Stimulated activated CD4-positive, alpha-beta T cell treated with anti-CD3 and anti-CD28 coated beads, TNF-alpha, amount 100 ng/mL, for 24 hours (primary cell): ENCODE measurements at places on chromosomes 3 and 15.

DNA sequence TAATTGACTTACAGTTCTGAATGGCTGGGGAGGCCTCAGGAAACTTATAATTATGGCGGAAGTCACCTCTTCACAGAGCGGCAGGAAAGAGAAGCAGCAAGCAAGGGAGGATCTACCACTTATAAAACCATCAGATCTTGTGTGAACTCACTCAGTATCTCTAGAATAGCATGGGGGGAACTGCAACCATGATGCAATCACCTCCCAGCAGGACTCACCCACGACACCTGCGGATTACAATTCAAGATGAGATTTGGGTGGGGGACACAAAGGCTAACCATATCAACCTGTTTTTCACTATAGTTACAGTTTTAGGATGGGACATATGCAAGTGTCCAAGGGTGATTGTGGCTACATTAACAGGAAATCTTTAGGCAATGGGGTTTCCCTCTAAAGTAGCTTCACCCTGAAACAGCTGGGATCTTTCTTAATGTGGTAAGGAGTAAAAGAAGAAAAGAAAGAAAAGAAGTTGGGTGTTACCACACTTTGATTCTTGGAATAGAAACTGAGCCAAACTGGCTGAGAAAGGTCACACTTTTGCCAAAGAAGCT, 453.8 kb downstream of the OTOL1 start:
- DNase-seq, result no peak

- DNase-seq, result no peak
Observed at GRCh38 chr3:62678841-62679240, 196.4 kb downstream of the CADPS start.

DNA sequence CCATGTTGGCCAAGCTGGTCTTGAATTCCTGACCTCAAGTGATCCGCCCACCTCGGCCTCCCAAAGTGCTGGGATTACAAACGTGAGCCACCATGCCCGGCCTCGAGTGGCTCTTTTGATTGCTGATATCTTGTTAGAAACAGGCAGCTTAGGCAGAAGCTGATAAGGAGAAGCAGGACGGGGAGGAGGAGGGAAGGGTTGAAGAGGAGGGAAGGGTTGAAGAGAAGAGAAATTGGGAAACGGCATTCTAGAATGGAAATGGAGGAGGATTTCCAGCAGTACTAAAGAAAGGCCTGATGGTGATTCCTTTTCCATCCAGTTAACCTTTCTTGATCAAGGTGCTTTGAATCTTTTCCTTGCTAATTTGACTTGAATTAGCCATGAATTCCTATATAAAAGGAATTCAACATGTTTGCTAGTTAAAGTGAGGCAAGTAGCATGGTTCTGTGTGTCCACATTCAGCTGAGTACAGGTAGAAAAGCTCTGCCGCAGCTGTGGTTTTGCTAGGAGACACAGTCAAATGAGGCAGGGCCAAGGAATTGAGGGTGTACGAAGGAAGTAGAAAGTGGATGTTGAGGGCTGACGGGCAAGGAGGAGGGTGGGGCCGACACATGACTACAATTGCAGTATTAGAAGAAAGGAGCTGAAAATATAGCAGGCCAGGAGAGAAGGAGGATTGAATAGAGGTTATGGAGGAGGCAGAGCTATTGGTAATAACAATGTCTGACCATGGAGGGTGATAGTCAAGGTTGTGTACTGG, 27.2 kb upstream of the ATP1B3 start:
- no peak for DNase-seq

- DNase-seq, result no peak
Observed at GRCh38 chr3:126961191-126961790, 21.6 kb upstream of the PLXNA1 start.

DNA sequence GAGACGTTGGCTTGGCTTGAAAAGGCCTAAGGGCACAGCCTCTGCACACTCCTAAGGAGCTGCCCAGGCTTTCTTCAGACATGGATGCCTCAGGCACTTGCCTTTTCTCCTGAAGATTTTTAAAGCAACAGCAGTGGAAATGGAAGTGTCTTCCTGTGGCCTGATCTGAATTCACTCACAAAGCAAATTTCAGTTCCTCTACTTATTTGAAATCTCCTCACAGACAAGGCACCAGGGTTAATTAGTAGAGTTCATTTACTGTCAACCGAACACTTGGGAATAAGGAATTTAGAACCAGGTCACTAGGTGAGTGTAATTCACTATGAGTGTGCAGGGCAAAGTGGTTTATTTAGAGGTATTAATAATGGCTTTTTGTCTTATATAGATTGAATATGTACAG, 27.2 kb upstream of the DAZL start:
- DNase-seq, result no peak

GRCh38 chr3:11288786-11289637, 16.8 kb downstream of the ATG7 start:
- no peak for DNase-seq

DNA sequence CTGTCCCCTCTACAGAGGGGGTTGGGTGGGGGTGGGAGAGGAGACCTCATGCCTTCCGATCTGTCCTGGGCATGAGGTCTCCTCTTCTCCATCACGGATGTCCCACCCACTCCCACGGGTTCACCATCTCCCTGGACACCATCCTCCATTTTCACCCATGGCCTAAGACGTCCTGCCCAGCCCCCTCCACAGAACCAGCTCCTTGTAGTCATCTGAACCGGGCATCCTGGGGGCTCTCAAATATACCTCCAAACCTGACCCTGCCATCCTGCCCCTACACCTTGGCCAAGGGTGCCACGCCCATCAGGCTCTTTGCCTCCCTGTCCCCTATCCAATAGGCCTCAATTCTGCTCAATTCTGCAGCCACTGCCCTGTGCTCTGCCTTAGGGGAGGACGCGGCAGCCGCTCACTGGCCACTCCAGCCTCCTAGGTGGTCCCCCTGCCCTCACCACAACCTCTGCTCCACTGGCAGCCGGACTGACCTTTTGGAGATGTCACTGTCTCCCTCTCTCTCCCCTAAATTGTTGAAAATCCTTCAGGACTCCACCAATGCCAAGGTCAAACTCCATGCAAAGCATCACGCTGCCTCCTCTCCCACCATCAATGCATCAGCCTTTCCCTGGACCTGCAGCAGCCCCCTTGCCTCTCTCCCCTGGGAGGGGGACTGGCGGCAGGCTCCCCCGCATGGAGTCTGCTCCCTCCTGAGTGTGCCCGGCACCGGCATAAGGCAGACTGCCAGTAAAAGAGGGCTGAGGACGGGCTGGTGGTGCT, 9.4 kb upstream of the ANPEP start:
- no peak for DNase-seq

DNA sequence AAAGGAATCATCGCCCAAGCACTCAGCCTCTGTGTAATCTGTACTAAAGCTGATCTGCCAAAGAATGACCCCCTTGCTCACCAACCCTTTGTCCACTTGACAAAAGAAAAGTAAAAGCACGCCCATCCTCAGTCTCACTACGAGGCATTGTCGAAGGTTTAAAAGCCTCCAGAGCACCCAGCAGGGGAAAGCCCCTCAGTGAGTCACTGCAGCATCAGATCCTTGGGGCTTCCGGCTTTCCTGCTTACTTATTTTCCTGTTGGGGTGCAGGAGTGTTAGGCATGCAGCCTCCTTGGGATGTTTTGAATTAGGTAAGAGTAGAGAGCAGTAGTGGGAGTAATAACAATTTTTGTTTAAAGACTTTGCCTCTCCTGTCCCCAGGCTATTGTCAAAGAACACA, 216.1 kb downstream of the MTHFS start:
- DNase-seq, result no peak

DNA sequence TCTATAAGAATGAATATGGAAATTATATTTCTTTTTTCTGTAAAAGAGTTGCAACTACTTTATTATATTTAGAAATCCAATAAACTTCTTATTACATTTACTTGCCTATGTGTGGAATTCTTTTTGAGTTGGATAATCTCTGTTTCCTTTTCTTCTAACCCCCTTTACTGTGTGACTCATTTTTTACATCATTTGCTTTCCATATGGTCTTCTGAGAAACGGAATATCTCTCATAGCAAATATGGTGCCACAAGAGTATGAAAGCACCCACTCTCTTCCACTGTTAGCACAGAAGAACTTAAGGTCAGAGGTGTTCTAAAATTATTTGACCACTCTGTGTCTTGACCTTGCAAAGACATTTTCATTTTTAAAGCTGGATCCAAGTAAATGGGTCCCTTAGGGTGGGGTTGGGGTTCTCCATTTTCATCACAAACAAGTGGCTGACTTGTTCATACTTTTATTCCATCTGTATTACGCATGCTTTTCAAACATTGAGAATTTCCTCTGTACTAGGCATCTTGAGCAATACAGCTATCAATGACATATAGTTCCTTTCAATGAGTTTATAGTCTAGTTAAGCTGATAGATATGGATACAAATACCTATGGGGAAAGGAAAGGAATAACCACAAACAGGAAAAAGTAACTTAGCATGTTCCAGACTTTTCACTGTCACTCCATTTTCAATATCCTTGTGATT, 281.1 kb upstream of the TPRG1 start:
- DNase-seq, result no peak

DNA sequence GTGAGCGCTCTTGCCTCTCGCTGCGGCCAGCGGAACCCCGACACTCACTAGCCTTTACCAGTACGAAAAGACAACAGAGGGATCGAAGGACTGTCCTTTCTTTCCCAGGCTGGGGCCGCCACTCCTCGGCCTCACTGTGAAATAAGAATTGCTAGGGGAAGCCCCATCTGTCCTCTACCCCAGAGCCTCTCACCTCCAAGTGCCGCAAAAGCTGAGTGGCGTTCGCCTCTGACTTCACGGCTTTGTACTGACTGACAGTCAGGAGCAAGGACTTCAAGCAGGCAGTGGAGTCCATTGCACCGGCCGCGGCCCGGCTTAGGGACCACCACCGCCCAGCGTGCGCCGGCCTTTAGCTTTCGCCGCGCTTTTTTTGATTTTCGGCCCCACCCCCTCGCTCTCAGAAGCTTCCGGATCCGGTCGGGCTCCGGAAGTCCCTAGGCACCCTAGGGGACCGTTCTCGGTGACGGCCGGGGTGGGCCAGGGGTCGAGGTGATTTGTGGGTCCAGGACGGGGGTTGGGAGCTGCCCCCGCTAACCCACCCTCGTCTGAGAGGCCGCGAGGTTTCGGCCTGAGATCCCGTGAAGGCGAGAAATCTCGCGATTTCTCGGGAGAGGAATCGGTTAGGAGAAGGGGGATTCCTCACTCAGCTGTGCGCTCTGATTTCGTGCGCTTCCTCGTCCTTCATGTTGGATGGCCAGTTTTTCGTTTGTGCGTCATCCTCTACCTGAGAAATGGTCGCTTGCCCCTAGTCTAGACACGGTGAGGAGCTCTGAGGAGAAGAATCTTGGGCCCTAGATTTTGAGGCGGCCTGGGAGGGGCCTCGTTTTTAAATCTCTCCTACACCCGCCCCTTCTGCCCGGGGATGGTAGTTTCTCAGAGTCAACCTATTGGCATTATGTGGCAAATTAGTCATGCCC, at the start of the genes CIP2A and DZIP3:
CIP2A (minus strand) TSS at position 358 of the 917 bp plus-strand sequence; CDS start at position 295, 63 bp downstream.
DZIP3 (plus strand) TSS at position 642 of the 917 bp plus-strand sequence. CDS start 15,685 bp downstream, outside the sequence.
- peak; percentile 67 for DNase-seq

GRCh38 chr3:46695177-46695961, 1.9 kb upstream of the ALS2CL start:
- peak; percentile 37 for DNase-seq

DNA sequence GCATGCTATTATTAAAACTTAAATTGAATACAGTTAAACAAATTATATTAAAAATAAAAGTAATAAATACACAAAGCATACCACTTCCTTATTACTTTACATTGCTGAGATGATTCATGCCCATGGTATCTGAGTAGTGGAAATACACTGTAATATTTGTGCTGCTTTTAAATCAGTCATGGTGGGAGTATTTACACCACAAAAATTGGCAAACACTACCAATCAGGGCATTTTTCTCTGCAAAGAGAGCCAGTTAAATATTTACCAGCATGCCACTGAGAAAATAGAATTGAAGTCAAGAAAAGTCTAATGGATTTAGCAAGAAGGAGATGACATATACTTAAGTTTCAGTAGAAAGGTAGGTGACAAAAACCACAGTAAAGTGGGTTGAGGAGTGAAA, 19.6 kb downstream of the PPARG start:
- no peak for DNase-seq

- DNase-seq, result no peak
Observed at GRCh38 chr3:126101521-126101982, 17.6 kb upstream of the SLC41A3 start.

GRCh38 chr3:87503900-87504498, 227.6 kb upstream of the POU1F1 start:
- DNase-seq, result no peak

GRCh38 chr3:162984746-162985145, 1488.1 kb downstream of the OTOL1 start:
- no peak for DNase-seq

GRCh38 chr3:105824129-105824528, 44.7 kb downstream of the CBLB start:
- DNase-seq, result no peak

DNA sequence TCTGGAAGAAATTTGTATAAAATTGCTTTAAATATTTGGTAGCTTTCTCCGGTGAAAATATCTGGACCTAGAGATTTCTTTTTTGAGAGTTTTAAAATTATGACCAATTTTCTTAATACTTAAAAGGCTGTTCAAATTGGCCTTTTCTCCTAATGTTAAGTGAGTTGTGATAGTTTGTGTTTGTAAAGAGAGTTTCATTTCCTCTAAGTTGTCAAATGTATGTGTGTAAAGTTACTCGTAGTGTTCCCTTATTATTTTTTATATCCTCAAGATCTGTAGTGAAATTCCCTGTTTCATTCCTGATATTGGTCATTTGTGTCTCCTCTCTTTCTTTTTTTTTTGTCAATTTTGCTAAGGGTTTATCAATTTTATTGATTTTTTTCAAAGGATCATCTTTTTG, 92.6 kb upstream of the CTNNB1 start:
- no peak for DNase-seq

DNA sequence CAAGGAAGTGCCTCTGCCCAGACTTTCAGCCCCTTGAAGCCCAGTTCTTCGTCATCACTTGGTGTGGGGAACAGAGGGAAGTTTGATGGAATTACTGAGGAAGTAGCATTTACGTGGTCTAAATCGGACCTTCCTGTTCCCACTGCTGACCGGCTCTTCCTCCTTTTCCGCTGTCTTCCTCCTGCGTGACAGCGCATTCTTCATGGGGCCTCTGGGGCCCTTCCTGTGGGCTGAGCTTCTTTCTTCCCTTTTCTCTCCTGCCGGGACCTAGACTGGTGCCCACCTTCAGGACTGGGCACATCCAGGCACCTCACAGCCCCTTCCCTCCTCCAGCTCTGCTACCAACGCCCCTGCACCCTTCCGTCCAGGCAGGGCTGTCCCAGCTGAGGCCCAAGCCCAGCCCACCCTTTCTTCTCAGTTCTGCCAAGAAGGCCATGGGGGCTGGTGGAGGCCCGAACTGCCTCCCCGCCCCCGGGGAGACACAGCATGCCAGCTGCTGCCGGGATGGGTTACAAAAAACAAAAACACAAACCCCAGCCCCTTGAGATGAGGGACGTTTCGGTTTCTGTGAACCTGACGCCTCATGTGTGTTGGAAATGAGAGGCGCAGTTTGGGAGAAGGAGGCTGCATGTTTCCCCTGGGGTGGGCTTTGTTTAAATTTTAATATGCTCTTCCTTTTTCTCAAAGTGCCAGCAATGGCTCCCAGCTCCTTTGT, 19.1 kb downstream of the ZNF710 start:
- no peak for DNase-seq

GRCh38 chr3:48991851-48992545, 2.0 kb downstream of the P4HTM start:
- no peak for DNase-seq
